ENCODE measurements at places on chromosomes 2 and 18. TPM values are rescaled to one million over a fixed set of nuclear protein-coding genes. Genes with fewer than 3 reads are reported as not detected.

MYOM1 gene
- 219 TPM for total RNA-seq

NUP35 gene
- total RNA-seq, result 7.8 TPM

KLHL41 gene
- total RNA-seq, result 56.3 TPM

UGT1A9 gene
- total RNA-seq, result not detected

GKN1 gene
- total RNA-seq, result not detected

CFC1B gene
- total RNA-seq, result 0.21 TPM

ITGAV gene
- total RNA-seq, result 91.6 TPM

CMPK2 gene
- total RNA-seq, result 2.3 TPM

PJVK gene
- 3.9 TPM for total RNA-seq

GAREM2 gene
- total RNA-seq, result 1.2 TPM

COBLL1 gene
- 33.5 TPM for total RNA-seq

FRZB gene
- total RNA-seq, result 9.6 TPM

SH3BP4 gene
- 55.0 TPM for total RNA-seq

STPG4 gene
- total RNA-seq, result not detected

TRIM43 gene
- total RNA-seq, result not detected

LRRTM4 gene
- total RNA-seq, result 15.4 TPM

FHL2 gene
- 586 TPM for total RNA-seq

RAPGEF4 gene
- total RNA-seq, result 21.2 TPM

CNDP1 gene
- total RNA-seq, result not detected

GCA gene
- total RNA-seq, result 78.1 TPM

UGT1A4 gene
- not detected for total RNA-seq

ERMN gene
- 0.80 TPM for total RNA-seq

PID1 gene
- 0.42 TPM for total RNA-seq

ABCG5 gene
- not detected for total RNA-seq

CYP27A1 gene
- 63.1 TPM for total RNA-seq

UBR3 gene
- total RNA-seq, result 31.8 TPM

EIPR1 gene
- total RNA-seq, result 23.2 TPM
